ENCODE measurements at places on chromosomes 1 and 21.

DNA sequence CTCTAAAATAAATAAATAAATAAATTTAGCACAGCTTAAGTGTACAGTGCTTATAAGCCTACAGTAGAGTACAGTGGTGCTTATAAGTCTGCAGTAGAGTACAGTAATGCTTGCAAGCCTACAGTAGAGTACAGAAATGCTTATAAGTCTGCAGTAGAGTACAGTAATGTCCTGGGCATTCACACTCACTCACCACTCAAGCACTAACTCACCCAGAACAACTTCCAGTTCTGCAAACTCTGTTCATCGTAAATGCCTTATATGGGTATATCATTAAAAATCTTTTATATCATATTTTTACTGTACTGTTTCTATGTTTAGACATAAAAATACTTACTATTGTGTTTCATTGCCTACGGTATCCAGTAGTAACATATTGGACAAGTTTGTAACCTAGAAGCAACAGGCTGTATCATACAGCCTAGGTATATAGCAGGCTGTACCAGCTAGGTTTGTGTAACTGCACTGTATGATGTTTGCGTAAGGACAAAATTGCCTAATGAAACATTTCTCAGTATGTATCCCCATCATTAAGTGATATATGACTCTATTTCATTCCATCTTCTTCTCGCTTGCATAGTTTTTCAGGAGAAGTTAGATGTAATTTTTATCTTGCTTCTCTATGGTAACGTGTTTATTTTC is 14.0 kb upstream of the S100B start:
- no peak for DNase-seq

GRCh38 chr1:57494530-57495079 is 70.7 kb upstream of the DAB1 start:
- DNase-seq = no peak

- no peak for DNase-seq
Measured at GRCh38 chr1:15858069-15858670, 10.7 kb downstream of the SPEN start.

- no peak for DNase-seq
Measured at GRCh38 chr1:219358080-219358479, 184.4 kb downstream of the LYPLAL1 start.

DNA sequence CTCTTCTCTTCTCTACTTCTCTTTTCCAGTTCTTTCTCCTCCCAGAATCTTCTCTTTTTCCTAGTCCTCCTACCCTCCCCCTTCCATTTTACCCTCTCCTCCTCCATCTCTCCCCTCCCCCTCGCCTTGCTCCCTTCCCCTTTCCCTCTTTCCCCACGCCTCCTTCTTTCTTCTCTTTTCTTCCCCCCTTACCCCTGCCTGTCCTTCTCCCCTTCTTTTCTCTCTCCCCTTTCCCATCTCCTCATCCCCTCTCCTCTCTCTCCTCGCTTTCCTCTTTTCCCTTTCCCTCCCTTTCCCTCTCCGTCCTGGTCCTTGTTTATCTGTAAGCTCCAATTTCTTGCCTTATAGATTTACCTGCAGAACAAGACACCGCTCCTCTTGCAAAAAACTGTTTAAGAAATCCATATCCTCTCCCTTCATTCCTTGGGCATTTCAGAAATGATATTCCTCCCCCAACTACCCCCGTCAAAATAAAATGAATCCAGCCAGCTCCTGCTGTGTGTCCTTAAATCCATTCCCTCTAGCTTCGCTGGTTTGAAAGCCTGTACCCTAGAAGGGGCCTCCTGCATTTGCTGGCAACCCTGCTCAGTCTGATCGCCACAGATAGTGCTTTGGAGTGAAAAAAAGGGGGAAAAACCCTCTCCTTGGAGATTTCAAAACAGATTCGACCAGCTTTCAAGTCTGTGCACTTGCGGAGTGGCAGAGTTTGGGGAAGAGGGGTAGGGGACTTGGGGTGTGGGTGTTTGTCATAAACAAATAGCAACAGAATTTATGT is 89.4 kb downstream of the PAPPA2 start:
- DNase-seq = no peak

DNA sequence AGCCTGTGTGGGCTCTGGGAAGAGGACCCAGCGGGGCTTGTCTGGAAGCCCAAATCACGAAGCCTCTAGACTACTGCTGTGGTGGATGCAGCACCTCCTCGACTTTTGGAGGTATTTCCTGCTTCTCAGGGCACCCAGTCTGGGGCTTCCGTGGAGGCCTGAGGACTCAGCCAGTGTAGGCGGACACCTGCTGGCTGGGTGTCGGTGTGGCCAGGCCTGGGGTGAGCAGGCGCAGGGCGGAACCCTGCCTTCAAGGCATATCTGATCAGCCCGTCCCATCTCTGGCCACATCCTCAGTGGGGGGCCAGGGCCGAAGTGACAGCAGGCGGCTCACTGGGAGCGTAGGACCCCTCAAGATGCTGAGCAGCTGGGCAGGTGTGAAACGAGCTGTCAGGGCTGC is 6.9 kb downstream of the PLCH2 start:
- no peak for DNase-seq

DNA sequence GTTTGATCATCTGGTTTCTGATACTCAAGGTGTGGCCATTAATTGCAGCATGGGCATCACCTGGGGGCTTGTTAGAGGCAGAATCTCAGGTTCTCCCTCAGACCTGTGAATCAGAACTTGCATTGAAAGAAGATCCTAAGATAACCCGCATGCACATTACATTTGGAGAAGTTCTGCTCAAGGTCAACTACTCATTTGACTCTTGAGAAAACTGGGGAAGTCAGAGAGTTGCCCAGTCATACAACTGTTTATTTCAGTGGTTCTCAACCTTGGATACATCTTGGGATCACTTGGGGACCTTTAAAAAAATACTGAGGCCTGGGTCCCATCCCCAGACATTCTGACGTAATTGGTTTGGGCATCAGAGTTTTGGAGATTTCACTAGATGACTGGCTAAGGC is 30.5 kb downstream of the CAMTA1 start:
- DNase-seq = no peak

DNA sequence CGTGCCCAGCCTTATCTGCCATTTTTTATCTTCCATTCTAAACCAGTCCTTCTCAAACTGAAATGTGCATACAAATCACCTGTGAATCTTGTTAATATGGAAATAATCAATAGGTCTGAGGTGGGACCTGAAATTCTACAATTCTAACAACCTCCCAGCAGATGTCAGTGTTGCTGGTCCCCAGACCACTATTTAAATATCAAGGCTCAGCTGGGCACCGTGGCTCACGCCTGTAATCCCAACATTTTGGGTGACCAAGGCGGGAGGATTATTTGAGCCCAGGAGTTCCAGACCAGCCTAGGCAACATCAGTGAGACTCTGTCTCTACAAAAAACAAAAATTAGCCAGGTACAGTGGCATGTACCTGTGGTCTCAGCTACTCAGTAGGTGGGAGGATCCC is 4.1 kb downstream of the UQCRHL start:
- DNase-seq = no peak

- DNase-seq = no peak
Measured at GRCh38 chr1:36448530-36449056, 1.7 kb downstream of the OSCP1 start.

GRCh38 chr1:114081437-114082303 is 72.0 kb downstream of the SYT6 start:
- DNase-seq = peak; percentile 11

DNA sequence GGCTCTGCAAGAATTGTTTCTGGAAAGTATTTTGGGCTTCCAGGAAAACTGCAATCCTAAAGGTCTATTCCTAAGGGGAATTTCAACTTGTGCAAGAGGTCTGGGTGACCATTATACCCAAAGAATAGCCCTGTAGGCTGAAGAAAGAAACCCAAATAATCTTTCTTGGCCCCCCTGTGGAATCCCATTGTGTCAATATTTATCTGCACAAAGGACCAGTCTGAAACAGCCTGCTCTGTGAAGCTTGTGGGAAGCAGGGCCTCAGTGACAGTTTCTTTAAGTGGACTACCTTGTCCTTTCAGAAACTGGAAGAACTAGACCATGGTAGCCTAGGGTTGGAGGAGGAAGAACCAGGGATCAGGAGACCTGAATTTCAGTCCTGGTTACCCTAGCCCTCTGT is 58.4 kb upstream of the HSD17B7 start:
- DNase-seq = no peak

GRCh38 chr1:156863631-156864030 is 3.0 kb downstream of the NTRK1 start:
- DNase-seq = no peak

GRCh38 chr21:27505516-27505915 is 538.6 kb upstream of the ADAMTS5 start:
- DNase-seq = no peak

GRCh38 chr1:227728059-227728891 is 6.8 kb downstream of the JMJD4 start:
- peak; percentile 60 for DNase-seq

- no peak for DNase-seq
Measured at GRCh38 chr1:104874044-104874443, 1124.3 kb downstream of the AMY1C start.

DNA sequence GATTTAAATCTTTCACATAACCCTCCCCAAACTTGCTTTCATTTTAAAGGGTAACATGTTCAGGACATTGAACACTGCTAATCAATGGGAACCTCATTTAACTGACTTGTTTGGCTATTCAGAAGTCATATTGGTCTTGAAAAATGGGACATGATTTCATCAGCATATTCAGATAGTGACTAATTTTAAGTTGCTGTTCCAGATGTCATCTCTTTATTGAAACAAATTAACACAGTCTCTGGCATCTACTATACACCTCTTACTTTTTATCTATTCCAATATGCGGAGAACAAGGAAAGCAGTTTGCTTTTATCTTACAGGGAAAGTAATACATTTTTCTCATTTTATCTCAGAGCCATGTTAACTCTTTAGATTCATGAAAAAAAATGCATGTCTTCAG is 310.1 kb downstream of the S1PR1 start:
- DNase-seq = no peak

- peak; percentile 61 for DNase-seq
Measured at GRCh38 chr1:156705918-156706656, 704 bp upstream of the CRABP2 start.

- DNase-seq = no peak
Measured at GRCh38 chr1:234613128-234613875, 3.3 kb upstream of the IRF2BP2 start.

GRCh38 chr1:201313086-201313485 is 29.8 kb downstream of the PKP1 start:
- no peak for DNase-seq

GRCh38 chr1:211551638-211552460 is 27.1 kb downstream of the SLC30A1 start:
- no peak for DNase-seq

- peak; percentile 94 for DNase-seq
Measured at GRCh38 chr21:31731857-31732596, at the start of gene SCAF4. Gene SCAF4, minus strand, starts transcription at chr21:31732118. Its CDS starts 426 bp downstream, at chr21:31731692.

- no peak for DNase-seq
Measured at GRCh38 chr1:167161242-167161641, 59.4 kb upstream of the POU2F1 start.

GRCh38 chr1:93728480-93729131 is 47.0 kb upstream of the BCAR3 start:
- no peak for DNase-seq

DNA sequence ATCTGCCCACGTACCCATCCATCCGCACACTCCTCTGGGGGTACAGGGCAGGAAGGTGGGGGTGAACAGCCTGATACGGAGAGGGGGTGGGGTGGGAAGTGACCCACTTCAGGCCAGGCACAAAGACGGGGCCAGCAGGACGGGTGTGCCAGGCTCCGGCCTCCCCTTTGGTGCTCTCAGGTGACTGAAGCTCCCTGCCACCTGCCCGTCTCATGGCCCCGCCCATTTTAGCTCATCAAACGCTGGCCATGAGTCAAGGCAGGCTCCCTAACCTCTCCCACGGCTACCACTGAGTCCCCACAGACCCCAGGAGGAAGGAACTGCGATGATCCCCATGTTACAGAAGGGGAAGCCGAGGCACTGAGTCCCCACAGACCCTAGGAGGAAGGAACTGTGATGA is 109.6 kb downstream of the CRYAA start:
- no peak for DNase-seq

- DNase-seq = no peak
Measured at GRCh38 chr1:26114165-26114927, 2.7 kb downstream of the PDIK1L start.

- no peak for DNase-seq
Measured at GRCh38 chr1:65830306-65830705, 37.6 kb downstream of the PDE4B start.

DNA sequence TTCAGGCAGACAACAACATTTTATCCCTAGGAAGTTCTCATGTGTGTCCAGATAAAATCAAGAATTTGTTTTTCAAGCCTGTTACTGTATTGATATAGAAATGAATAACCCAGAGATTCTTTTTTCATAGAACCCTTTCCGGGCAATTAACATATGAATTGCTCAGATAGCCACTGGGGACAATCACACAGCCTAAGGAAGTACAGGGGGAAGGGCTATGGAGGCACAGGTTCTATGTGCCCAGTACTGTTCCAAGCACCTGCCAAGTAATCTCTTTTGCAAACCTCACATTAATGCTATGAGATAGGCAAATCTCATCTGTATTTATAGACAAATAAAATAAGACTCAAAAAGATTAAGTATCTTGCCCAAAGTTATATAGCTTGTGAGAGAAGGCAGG is 84.9 kb downstream of the NTNG1 start:
- DNase-seq = no peak

GRCh38 chr1:116574581-116575291 is 3.9 kb upstream of the CD58 start:
- DNase-seq = peak; percentile 82

- DNase-seq = peak; percentile 33
Measured at GRCh38 chr1:218346391-218347204, 1.5 kb downstream of the TGFB2 start.

GRCh38 chr1:186763107-186763506 is 65.6 kb upstream of the PLA2G4A start:
- no peak for DNase-seq

- DNase-seq = no peak
Measured at GRCh38 chr1:152899027-152899426, 9.3 kb upstream of the IVL start.

- no peak for DNase-seq
Measured at GRCh38 chr1:193545171-193545570, 358.8 kb upstream of the B3GALT2 start.

GRCh38 chr1:70415882-70416281 is 4.8 kb downstream of the CTH start:
- no peak for DNase-seq

DNA sequence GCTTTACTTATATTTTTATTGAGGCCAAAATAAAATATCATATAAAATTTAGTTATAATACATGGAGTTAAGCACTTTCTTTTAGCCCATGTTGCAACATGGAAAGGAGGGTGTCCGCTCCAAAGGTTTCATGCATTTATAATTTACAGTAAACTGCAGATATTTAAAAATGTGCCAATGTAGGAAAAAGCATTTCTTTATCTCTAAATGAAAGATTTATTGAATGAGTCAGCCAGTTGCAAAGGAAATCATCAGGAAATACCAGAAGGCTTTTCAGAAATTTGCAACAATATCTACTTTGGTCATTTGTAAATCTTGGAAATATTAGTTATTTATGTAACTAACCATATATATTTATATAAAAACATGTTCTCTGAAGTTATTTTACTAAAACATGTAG is 12.1 kb downstream of the ATP6V1G3 start:
- no peak for DNase-seq

DNA sequence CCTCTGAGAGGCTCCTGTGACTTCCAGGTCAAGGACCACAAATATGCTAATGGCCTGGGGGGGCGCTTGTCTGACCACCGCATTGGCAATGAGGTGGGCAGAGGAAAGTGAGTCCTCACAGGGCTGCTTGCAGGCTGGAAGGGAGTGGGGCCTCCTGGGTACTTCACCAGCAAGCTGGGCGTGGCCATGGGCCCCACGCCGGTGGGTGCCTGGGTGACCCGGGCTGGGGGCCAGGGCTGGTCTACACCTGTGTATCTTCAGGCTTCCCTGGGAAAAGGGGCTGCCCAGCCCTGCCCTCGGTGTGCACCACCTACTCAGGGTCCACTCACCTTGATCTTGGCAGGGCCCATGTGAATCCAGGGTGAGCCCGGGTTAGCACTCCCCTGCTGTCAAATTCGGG is 167.4 kb downstream of the PRDM16 start:
- DNase-seq = no peak

Data from head of caudate nucleus (tissue), 42 donors.